ENCODE measurements at places on chromosomes 5 and 9.

- DNase-seq: no peak
These were observed 59.7 kb downstream of the ATP10B start for GRCh38 chr5:160792281-160792680.

DNA sequence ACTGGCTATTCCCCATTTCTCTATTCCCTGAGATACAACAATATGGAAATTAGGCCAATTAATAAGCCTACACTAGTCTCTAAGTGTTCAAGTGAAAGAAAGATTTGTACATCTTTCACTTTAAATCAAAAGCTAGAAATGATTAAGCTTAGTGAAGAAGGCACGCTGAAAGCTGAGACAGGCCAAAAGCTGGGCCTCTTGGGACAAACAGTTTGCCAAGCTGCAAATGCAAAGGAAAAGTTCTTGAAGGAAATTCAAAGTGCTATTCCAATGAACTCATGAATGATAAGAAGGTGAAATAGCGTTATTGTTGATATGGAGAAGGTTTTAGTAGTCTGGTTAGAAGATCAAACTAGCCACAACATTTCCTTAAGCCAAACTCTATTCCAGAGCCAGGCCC, 256.2 kb downstream of the ZSWIM6 start:
- DNase-seq: no peak

DNA sequence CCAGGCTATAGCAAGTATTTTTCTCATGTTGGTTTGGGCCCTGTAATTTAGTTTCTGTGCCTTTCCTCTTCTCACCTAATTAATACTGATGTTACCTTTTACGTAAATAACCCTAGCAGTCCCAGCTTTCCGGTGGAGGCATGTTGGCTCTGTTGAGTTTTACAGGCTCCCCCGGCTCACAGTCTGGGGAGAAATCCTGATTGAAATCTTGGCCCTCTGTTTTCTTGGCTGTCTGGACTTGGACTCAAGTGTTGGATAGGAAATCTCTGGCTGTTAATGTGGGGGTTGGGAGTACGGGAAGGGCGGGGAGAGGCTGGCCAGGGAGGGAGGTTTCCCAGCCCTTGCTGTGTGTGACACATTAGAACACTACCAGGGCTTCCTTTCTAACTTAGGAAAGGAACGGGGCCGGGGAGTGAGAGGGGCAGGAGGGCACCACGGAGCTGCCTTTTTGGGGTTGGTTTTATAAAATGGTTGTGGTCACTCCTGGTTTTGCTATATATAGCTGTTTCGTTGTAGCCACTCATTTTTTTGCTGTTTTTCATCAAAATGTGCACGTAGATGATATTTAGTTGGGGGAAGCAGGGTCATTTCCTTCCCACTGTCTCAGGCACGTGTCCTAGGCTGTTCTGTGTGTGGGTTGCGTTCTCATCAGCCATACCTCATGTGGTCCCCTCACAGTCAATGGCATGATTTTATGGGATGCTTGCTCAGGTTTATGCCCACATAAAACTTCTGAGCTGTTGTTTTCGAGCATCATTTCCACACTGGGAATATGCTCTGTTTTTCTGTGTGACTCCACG, 11.0 kb downstream of the TRIO start:
- no peak for DNase-seq

DNA sequence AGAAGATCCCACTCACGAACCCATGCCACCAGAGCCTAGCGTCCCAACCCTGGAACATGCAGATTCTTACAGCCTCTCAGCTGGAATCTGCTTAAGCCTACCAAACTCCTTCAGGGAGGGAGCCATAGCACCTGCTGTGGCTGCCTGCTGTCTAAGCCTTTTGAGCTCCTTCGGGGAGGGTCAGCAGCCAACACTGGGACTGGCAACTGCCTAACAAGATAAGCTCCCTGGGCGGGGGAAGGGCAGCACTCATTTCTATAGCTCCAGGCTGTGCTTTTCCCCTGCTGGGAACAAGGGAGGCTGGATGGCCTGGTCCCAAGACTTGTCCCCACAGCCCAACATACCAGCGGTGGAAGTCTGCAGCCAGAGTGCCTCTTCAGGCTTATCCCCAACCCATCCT, 199.1 kb upstream of the OR13F1 start:
- no peak for DNase-seq

GRCh38 chr5:167820101-167820990, 471.1 kb upstream of the WWC1 start:
- DNase-seq: no peak

DNA sequence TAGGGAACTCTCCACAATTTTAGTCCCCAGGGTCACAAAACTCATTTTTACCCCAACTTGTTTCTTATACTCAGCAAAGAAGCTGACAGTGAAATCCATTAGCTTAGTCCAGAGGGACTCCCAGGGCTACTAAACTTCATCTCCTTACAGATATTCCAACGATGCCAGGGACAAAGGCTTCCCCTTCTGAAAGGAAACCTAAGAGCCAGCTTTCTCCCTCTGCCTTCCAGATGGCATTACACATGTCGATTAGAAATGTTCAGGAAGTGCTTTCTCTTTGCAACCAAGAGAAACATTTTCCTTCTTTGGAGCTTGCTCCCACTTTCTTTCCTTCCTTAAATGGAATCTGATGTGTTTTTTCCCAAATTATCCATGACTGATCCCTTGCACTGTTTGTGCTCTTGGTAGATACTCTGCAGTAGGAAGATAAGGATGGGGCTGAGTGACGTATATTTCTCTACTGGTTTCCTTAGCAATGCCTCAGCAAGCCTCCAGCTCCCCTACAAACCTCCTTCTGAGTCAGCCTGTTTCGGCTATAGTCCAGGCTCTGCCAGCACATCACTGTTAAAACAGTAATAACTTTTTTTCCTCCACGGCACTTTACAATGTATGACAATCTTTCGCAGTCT, 43.0 kb upstream of the HTR4 start:
- no peak for DNase-seq

DNA sequence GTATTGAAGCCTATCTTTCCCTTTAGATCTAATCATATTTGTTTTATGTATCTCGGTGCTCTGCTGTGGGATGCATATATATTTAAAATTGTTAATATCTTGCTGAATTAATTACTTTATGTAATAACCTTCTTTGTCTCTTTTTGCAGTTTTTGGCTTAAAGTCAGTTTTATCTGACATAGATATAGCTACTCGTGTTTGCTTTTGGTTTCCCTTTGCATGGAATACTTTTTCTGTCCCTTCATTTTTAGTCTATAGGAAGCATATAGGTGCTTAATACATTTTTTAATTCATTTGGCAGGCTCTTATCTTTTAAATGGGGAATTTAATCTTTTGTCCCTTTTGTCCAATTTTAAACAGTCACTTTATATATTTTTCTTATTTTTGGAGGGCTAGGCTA, 360.6 kb upstream of the PRR16 start:
- DNase-seq: no peak

DNA sequence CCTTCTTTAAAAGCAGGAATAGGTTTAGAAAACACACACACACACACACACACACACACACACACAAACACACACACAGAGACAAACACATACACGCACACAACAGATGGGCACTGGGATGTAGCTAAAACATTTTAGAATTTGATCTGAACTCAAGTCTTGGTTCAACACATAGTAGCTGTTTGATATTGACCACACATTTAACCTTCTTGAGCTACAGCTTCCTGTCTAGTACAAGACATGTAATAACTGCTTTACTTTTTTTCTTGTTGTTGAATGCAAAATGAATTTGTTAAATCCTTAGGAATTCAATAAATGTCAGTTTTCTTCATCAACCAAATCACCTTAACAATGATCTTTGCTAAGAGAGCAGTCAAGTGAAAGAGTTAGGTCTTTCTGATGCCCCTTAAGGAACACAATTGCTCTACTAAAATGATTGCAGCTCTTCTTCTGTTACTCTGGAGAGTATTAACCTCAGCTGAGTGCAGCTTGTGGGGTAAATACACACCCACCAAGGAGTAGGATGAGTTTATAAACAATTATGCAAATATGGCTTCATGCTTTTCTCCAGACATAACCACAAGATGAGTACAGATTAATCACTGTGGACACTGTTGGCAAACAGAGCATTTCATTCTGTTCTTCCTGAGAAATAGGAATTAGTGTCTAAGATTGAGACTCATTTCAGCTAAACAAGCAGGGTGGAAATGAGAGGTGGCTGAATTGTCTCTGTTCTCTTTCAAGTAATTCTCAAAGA, 302.9 kb upstream of the PAPPA start:
- DNase-seq: no peak

DNA sequence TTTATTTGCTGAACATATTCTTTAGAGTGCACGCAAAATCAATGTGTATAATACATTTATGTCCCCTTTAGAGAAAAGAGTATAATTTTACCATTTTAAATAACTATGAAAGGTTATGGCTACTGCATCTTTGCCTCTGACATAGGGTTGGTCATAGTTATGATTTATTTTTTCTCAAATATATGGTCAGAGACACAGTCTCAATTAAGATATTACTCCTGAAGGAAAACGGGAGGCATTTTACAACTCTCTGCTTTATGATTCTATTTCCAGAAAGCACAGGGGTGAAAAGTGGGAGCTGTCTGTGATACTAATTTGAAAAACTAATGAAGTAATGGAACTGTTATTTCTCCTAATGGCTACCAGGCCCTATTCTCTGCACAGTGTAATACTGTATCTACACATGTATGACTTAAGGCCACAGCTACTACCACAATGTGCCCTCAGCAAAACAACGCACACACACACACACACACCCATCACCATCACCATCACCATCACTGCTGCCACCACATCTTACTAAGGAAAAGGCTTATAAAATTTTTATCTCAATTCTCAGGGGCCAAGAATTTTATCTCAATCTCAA, 262.9 kb downstream of the EFNA5 start:
- DNase-seq: no peak

- no peak for DNase-seq
These were observed 25.1 kb upstream of the SLC44A1 start for GRCh38 chr9:105219291-105219805.

DNA sequence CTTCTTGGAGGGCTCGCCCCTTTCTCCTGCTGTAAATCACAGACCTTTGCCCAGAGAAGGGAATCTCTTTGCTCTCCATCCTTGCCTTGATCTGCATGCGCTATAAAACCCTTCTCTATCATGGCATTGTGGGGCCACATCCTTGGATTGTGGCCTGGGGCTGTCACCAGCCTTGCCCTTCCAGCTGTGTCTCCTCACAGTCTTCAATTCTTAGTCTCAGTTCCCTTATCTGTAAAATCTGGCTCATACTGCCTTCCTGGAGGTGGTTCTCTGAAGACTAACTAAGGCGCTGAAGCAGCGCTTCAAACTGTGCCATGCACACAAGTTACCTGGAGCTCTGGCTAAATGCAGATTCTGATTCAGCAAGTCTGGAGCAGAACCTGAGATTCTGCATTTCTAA, 53.4 kb upstream of the RARS1 start:
- DNase-seq: no peak

- DNase-seq: no peak
These were observed 2.6 kb downstream of the HNRNPH1 start for GRCh38 chr5:179620703-179621350.

Measured in stimulated activated CD4-positive, alpha-beta T cell treated with anti-CD3 and anti-CD28 coated beads, Interleukin-15, amount 100 ng/mL, for 24 hours (primary cell).